ENCODE measurements at places on chromosomes 2 and 18.
A peak's percentile ranks its signal among the peaks of the same experiment; 100 is the strongest.

GRCh38 chr2:97730245-97730644, 16.9 kb downstream of the ZAP70 start:
- peak; percentile 36 for DNase-seq

- no peak for DNase-seq
These were observed 358.1 kb upstream of the SYT4 start for GRCh38 chr18:43635397-43635796.

DNA sequence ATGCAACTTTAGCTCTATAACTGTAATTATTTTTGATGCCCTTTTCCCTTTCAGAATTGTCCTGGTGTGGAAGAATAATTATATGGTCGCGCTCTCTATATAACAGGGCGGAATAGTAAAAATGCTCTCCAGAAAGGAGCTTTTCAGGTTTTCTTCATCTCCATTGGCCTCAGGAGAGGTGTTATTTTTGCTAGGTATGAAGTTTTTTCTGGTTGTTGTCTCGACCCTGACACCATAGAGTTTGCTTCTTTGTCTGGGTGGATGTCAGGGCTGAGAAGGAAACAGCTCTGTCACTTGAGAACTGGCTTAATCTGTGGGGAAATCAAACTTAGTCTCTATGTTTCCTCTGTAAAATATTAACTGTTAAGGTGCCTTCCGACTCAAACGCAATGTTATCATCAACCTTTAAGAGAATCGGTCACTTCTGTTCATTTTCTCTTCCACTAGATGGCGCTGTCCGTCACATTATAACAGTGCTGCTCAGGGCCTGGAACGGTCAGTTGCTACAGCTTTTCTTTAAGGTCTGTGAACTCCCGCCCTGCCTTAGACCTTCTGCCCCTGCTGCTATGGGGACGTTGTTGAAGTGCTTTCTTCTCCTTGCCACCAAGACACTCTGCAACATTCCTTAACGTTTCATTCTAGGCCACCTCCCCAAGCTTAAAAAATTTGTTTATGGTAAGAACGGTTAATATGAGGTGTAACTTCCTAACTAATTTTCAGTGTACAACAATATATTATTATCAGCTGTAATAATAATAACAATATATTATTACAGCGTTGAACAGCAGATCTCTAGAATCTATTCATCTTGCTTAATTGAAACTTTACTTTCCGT, 23.8 kb upstream of the SERPINB12 start:
- peak; percentile 77 for DNase-seq

DNA sequence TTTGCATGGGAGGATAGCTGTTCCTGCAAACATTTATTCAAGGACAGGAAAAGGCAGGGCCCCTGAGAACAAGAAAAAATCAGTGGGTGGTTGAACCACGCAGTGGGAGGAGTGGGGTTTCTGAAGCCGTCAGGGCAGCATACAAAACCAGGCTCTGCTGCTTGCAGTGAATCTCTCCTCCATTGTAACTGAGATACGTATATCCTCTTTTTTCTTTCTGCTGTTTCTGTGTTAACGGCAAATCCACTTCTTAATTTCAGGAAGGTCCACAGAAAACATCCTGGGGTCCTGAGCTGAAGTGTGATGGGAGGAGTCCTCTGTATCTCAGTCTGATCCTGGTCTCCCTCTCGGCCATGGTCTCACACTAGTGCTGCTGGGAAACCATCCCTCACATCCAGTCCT, 27.2 kb upstream of the KCNF1 start:
- no peak for DNase-seq

GRCh38 chr2:121504316-121504715, 26.4 kb upstream of the RNU4ATAC start:
- no peak for DNase-seq

GRCh38 chr2:119476301-119477112, 44.9 kb downstream of the TMEM37 start:
- DNase-seq, result peak; percentile 66

DNA sequence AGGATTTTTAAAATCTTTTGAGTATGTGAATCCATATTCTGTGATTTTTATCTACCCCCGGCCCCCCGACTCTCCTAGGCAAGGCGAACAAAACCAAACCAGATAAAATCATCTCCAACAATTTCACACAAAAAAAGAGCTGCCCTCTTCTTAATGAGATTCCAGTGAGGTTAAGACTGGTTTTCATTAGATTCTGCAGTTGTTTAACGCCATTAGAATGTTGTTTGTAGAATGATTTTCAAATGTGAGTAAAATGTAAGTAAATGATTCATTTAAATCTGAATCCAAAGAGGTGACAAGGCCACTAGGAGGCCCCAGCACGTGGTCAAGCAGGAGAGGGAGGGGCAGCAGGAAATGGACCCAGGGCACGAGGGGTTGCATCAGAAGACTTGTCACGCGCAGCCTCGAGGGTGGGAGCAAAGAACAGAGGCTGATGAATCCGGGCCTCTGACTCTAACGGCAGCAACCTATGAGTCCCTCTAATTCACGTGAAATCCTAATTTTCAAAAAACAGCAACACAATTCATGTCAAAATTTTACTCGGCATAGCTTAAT, 24.3 kb upstream of the KLHL29 start:
- peak; percentile 71 for DNase-seq

DNA sequence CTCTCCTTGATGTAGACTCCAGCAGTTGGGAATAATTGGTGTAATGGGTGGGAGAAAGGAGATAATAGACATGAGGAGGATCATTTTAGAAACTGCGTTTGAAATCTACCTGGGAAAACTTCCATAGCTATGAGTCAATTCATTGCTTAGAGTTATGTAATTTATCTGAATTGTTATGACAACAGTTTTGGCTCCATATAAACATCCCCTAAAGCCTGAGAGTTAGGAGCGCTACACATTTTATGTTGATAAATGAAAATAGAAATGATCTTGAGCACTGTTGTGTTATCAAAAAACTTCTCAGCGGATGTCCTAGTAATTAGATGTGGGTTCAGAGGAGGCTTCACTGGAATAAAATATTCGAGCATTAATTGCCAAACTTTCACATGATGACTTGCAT, 573.4 kb downstream of the TSN start:
- no peak for DNase-seq

GRCh38 chr2:182166841-182167240, 181.2 kb downstream of the PPP1R1C start:
- DNase-seq, result no peak

- DNase-seq, result no peak
These were observed 4.2 kb downstream of the ALPI start for GRCh38 chr2:232460171-232460570.

DNA sequence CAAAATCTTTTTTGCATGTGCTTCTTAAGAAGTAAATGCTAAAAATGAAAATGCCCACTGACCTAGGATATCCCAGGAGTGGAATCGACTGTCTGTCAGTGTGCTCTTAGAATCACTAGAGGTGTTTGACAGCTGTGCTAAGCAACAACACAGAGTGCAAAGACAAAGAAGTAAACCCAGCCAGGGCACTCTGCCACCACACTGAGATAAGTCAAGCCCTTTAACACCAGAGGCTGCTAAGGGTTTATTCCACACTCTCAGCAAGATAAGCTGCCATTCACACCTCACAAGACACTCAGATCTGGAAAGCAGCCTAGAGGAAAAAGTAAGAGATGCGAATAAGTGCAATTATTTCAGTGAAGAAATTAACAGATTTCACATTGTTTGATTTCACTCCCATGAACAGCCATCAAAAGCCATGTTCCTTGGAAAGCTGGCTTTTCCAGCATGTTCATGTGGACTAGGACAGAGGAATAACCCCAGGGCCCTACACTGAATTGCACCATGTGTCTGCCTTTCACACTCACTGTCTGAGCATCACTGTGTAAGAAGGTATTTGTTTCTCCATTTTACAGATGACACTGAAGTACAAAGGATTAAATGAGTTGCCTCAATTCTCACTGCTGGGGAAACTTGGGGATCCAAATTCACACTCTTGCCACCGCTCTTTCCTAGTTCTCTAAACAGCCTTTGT, 6.0 kb upstream of the BMP10 start:
- no peak for DNase-seq

DNA sequence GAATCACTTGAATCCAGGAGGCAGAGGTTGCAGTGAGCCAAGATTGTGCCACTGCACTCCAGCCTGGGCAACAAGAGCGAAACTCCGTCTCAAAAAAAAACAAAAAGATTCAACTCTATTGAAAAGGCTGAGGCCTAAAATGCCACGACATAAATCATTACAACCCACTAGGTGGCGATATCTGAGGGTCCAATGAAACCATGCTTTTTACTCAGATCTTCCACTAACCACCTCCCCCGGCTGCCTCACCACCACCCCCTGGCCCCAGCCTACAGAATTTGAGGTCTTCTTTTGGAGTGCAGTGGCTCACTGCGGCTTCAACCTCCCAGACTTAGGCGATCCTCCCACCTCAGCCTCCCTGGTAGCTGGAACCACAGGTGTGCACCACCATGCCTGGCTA, 57.5 kb downstream of the AP1S3 start:
- DNase-seq, result peak; percentile 47

GRCh38 chr18:12639990-12640880, 17.7 kb downstream of the SPIRE1 start:
- DNase-seq, result peak; percentile 76

DNA sequence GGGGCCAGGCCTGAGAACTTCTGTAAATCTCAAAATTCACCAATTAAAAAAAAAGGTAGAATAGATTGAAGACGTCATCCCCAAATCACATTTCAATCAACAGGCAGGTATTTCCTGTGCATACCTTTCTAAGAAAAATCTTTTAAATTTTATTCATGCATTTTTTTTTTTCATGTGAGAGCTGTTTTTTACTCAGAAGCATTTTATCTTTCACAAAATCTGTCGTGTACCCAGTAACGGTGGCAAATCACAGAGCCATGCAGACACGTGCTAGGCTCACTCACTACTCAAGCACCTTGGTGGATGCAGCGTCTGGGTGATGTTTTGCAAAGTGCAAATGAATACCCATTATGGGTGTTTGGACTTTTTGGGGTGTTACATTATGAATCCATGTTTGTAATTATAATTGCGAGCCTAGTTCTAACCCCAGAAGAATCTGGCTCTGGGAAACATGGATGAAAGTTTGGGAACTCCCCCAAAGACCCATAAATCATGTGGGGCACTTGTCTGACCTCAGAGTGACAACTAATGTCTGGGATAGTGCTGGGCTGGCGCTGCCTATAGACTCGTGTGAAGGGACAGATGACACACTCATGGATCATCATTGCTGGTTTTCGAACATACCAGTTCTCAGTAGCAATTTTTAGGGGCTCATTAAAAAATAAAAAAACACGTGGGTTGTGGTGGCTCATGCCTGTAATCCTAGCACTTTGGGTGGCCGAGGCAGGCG, 335.2 kb downstream of the LPIN1 start:
- no peak for DNase-seq

- DNase-seq, result no peak
These were observed 216.3 kb downstream of the BCL11A start for GRCh38 chr2:60337142-60337497.

- no peak for DNase-seq
These were observed 441.4 kb downstream of the PARD3B start for GRCh38 chr2:204986641-204987040.

GRCh38 chr2:128817813-128818212, 499.1 kb upstream of the HS6ST1 start:
- DNase-seq, result no peak

DNA sequence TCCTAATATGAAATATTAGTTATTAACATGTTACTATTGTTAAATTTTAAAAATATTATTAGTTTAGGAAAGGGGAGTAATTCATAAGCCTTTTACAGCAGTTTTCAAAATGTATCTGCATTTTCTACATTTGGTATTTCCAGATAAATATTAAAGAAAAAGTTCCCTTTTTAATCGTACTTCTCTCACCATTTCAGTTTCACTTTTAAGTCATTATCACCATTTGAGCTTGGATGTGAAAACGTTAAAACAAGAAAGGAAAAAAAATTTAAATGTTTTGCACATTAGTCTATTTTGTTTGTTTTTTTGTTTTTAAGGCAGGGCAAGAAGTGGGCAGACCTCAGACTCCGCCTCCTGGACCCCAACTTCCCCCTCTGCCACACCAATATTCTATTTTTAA, 3.3 kb upstream of the SRSF7 start:
- no peak for DNase-seq

DNA sequence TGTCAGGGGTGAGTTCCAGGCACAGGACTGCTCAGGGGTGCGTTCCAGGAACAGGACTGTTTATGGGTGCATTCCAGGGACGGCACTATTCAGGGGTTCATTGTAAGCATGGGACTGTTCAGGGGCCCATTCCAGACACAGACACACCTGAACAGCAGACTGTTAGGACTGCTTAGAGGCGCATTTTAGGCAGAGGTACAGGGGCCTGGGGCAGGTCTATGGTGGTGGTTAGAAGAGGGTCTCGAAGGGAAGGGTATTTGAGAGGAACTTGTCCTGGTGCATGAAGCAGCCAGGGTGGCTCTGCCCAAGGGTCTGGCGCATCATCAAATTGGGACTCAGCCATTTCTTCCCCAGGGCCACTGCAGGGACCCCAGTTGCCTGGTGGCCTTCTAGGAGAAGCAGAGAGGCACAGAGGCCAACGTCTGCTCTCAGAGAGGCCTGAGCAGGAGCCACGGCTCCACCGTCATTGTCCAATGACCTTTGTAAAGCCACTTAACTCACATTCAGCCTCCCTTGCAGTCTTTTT, 14.8 kb upstream of the MLPH start:
- DNase-seq, result no peak

DNA sequence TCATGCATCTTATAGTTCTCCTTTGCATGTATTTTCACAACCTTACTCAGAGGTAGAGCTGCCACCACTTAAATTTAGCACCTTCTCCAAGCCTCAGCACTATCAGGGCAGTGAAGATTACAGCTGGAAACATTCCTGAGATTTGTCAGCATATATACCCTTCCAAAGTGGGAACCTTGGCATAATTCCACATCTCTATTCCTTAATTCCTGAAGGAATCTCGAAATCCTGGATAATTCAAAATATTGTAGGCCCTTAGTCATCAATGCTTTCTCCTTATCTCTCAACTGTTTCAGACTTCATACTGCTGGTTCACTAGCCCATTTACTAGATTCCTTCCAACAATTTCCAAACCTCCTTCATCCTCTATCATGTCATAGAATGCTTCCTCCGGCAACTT, 87.4 kb downstream of the ITSN2 start:
- DNase-seq, result no peak

DNA sequence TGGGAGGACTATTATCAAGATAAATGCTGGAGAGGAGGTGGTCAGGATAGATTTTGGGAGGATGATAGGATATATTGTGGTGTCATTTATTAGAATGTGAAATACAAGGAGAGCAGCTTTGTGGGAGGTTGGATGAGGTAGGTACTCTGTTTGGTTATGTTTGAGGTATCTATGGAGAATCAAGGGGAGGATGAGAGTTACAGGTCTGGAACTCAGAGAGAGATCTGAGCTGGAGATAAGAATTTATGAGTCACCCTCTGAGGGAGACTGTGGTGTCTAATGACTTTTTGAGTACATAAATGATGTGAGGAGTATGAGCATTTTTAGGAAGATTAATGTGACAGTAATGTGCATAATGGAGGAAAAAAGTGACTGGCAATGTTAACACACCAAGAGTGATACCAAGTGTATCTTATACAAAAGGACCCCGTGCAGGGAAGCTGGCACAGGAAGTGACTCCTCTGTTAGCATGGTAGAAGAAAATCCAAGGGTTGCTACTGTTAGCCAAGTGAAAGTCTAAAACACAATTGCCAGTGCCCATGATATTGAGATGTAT, 48.2 kb downstream of the CRIM1 start:
- DNase-seq, result peak; percentile 90

GRCh38 chr2:150190546-150190945, 296.9 kb downstream of the RND3 start:
- DNase-seq, result no peak
